ENCODE measurements at places on chromosomes 3 and 15.

DNA sequence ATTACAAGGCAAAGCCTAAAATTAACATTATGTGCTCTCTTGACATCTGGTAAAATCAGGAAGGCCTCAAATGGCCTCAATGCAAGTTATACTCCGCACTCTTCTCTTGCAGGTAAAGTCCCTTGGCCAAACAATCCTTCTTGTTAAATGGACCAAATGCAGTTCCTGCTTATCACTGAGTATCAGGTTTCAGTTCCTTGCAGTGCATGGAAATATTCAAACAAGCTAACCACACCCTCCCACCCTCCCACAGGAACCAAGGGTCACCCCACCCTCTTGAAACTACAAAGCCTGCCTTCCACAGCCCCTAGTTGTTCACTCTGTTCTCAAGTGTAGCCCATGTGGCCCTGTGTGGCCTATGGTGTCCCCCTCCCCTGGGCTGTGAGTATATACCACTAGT, 171.9 kb upstream of the CADPS start:
- DNase-seq, result no peak

DNA sequence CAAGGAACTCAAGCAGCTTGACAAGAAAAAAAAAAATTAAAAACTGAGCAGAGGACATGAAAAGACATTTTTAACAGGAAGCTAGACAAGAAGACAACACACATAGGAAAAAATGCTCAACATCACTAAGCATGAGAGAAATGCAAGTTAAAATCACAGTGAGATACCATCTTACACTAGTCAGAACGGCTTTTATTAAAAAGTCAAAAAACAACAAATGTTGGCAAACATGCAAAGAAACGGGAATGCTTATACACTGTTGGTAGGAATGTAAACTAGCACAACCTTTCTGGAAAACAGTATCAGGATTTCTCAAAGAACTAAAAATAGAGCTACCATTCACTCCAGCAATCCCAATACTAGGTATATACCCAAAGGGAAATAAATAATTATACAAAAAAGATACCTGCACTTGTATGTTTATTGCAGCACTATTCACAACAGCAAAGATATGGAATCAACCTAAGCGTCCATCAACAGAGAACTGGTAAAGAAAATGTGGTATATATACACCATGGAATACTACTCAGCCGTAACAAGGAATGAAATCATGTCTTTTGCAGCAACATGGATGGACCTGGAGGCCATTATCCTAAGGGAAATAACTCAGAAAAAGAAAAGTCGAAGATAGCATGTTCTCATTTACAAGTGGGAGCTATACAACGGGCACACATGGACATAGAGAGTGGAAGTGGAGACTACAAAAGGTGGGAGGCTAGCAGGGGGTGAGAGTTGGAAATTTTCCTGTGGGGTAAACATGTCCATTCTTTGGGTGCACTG, 5.2 kb downstream of the GOLIM4 start:
- DNase-seq, result no peak

- no peak for DNase-seq
These were observed 269.4 kb downstream of the GBE1 start for GRCh38 chr3:81492040-81492439.

GRCh38 chr3:42025370-42026138, 63.7 kb upstream of the ULK4 start:
- peak; percentile 68 for DNase-seq

- DNase-seq, result no peak
These were observed 99.7 kb downstream of the DAPK2 start for GRCh38 chr15:63946524-63947065.

- DNase-seq, result no peak
These were observed 170.9 kb downstream of the PLCL2 start for GRCh38 chr3:17055374-17056276.

- DNase-seq, result peak; percentile 68
These were observed 900 bp upstream of the HYAL3 start for GRCh38 chr3:50299929-50300680.

All from nucleus accumbens (tissue), 56 donors.